ENCODE measurements at places on chromosomes 2 and 18.

- no peak for DNase-seq
Observed at GRCh38 chr2:47083886-47084687, 71.0 kb downstream of the STPG4 start.

DNA sequence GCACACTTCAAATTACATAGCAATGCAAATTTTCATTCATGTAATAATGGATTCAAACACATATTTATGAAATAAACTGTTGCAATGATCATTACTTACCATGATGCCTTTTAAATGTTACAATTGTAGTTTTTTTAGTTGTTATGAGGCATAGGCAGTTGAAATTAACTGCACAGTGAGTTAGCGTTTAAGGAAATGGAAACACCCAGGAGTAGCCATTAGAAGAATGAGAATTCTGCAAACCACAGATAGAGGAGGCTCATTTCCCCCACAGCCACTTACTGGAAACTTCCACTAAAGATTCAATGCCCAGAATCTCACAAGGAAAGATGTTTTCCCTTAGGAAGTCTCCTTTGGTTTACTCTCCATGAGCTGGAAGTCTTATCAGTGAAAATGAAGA lies 8.4 kb downstream of the ARL4C start:
- no peak for DNase-seq

- DNase-seq, result peak; percentile 64
Observed at GRCh38 chr2:235518322-235519090, 24.7 kb downstream of the AGAP1 start.

- DNase-seq, result no peak
Observed at GRCh38 chr2:205535001-205535400, 147.3 kb upstream of the NRP2 start.

GRCh38 chr18:8212896-8213780 lies 396.1 kb upstream of the RAB12 start:
- DNase-seq, result peak; percentile 80

- peak; percentile 75 for DNase-seq
Observed at GRCh38 chr2:193103064-193103463, 908.3 kb upstream of the TMEFF2 start.

- peak; percentile 64 for DNase-seq
Observed at GRCh38 chr2:52178845-52179244, 1146.9 kb upstream of the NRXN1 start.

DNA sequence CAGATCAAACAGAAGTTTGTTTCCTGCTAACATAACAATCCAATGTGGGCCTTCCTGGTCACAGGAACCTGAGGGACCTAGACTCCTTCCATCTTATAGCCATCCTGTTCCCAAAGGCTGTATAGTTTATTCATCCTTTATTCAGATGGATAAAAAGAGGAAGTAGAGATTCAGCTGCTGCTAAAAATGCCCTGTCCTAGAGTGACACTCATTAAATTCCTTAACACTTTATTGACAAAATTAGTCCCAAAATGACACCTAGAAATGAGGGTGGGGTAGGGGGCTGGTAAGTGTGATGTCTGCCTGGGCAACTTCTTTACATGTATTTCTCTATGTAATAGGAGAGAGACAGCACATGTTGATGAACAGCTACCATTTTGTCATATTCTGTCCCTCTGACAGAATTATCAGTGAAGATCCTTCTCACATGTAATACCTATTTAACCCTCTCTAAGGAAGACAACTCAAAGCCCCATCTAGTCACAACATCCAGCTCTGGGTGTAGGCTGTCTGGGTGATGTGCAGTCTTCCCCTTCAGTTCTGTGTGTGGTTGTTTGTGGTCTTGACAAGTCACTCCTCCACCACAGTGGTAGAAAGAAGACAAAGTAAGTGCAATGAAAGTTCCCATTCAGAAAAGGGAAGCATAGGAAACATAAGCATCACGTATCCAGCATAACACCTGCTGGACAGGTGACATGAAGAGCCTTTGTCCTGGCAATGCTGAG lies 253.9 kb upstream of the CNTNAP5 start:
- no peak for DNase-seq

GRCh38 chr18:76314015-76314414 lies 181.0 kb downstream of the ZNF516 start:
- no peak for DNase-seq
